ENCODE measurements at places on chromosomes 12 and 14.

DNA sequence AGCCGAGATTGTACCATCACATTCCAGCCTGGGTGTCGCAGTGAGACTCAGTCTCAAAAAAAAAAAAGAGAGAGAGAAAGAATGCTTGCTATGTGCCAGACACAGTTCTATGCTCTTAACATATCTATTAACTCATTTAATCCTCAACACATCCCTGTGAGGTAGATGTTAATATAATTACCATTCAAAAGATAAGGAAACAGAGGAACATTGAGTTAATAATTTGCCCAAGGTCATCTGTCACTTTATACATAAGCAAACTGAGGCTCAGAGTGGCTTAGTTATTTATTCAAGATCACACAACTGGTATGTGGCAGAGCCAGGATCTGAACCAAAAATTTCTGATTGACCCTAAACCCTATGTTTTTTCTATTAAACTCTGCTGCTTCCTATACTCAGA is 116.1 kb upstream of the BCAT1 start:
- DNase-seq = no peak

GRCh38 chr14:101878822-101879528 is 85.4 kb upstream of the DYNC1H1 start:
- no peak for DNase-seq

DNA sequence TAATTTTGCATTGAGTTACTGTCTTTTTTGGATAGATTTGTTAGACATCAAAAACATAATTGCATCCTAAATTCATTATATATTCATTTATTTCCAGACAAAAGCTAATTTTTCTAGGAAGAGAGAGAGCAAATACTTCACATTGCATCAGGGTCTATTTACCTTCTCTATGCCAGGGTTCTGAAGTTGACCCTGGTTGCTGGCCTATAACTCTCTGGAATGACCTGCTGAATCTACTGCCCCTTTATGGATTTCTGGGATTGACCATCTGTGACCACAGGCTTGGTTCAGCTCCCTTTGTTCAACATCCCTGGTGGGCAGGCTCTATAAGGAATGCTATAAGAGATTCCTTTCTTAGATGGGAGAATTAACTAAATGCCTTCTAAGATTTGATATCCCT is 414.8 kb upstream of the STXBP6 start:
- no peak for DNase-seq

GRCh38 chr14:21101802-21102413 is 1.0 kb downstream of the TMEM253 start:
- DNase-seq = no peak

- no peak for DNase-seq
Observed at GRCh38 chr12:106794369-106794768, 19.9 kb downstream of the RIC8B start.

- DNase-seq = no peak
Observed at GRCh38 chr12:46084666-46085631, 94.6 kb upstream of the SCAF11 start.

- DNase-seq = no peak
Observed at GRCh38 chr12:112907415-112908157, 824 bp downstream of the OAS1 start.

DNA sequence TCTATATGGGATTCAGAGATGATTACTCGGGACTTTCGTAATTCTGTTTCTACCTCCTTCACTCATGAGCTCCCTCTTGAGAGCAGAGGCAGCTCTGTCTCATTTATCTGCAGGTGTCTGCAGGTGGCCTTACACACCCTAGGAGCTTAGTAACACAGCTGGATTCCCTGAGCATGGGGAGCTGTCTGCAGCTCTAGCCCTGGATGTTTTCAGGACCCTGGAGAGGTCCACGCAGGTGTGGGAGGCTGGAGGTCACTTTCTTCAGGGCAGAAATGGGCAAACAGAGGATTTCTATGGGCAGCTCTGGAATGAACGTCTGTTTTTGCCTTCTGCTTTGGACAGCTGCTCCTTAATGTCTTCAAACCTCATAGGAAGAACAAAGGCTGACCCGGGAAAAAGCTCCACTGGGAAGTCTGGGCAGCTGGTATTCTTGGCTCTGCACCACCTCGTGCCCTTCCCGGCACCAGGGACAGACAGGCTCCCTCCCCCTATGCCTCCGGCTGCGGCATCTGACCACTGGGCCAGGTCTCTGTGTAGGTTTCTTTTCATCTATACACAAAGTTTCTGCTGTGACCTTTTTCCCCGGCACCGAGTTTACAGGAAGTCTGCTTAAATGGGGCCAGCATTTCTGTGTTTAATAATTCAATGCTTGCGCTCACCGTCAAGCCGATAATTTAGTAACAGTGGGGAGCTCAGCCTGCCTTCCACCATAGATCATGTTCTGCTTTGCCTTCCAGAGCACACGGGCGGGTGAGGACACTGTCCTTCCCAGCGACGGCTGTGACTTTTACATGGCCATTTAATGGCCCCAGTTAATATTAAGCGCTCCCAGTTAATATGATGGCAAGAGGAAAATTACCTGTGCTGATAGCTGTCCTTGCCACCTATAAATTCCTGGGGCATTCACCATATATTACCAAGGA is 320.2 kb upstream of the SFSWAP start:
- no peak for DNase-seq

GRCh38 chr14:49766839-49767238 is 1.1 kb upstream of the KLHDC2 start:
- no peak for DNase-seq

DNA sequence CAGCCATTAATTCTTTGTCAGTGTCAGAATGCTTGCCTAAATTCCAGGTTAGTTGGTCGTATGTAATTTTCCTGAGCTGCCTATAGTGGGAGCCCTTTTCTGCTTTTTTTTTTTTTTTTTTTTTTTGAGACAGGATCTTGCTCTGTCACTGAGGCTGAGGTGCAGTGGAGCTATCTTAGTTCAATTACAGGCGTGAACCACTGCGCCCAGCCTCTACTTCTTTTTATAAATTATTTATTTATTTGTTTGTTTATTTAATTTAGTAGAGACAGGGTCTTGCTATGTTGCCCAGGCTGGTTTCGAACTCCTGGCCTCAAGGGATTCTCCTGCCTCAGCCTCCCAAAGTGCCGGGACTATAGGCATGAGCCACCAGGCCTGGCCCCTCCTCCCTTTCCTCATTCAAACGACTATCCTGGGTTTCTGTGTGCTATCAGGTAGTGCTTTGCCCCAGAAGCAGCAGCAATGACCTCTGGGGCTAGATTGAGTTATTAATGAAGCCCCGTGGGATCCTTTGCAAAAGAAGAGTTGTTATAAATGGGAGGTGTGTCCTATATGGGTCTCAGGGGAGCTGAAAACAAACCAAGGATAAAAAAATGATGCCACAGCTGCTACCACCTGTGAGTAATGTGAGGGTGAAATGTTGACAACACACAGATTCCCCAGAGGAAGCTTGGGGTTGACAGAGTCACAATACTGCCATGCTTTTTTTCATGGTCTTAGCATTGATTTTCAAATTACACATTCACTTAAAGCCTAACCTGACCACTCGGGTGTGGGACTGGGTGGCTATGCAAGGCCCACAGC is 34.6 kb upstream of the NFKBIA start:
- DNase-seq = no peak

GRCh38 chr14:94775091-94775870 is 5.4 kb upstream of the GSC start:
- no peak for DNase-seq

DNA sequence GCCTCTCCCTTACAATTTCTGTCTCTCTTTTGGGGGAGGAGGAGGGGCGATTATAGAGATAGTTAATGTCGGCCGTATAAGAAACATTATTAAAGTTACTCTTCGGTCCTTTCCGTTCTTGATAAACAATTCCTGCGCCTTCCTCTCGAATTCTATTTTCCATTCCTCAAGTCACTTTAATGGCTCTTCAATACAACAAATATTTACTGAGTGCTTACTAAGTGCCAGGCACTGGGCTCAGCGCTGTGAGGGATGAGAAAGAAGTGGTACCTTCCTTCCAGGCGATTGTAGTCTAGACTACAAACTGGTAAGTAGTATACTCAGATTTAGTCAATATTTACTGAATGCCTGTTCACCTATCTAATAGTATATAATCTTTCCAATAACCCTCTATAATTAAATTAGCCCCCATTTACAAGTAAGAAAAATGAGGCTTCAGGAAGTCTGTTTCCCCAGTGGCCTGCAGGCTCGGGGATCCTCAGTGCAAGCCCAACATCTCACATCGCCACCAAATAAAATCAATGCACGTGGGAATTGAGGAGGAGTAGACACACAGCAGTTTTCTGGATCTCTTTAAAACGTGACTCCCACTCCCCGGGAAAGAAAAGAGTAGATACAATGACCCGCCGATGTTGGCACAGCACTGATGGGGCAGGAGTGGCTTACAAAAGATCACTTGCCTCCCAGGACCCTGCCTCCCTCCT is 589 bp upstream of the ZNF219 start:
- DNase-seq = no peak

DNA sequence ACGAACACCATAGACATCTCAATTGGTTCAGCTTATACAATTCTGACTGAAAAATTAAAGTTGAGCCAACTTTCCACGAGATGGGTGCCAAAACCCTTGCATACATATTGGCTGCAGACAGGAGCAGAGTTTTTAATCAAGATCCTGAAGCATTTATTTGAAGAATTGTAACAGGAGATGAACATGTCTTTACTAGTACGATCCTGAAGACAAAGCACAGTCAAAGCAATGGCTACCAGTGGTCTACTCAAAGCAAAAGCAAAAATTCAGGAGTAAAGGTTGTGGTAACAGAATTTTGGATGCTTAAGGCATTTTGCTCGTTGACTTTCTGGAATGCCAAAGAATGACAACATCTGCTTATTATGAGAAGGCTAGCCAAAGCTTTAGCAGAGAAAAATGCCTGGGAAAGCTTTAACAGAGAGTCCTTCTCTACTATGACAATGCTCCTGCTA is 20.7 kb downstream of the ZDHHC17 start:
- no peak for DNase-seq

DNA sequence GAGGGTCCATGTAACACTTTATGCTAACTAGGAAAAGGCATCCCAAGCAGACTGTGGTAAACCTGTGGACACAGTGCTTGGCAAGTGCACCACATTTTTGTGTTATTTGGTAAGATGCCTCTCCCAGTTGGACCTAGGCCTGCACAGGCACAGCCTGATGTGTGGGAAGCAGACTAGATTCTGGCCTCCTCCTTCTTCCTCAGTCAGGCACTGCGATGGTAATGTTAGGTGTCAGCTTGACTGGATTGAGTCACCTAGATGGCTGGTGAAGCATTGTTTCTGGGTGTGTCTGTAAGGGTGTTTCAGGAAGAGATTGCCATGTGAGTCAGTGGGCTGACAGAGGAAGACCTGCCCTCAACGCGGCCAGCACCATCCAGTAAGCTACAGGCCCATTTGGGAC is 25.3 kb upstream of the RHOJ start:
- DNase-seq = no peak

GRCh38 chr12:3098436-3098835 is 21.3 kb downstream of the TSPAN9 start:
- DNase-seq = no peak

GRCh38 chr12:78414071-78414470 is 450.5 kb upstream of the SYT1 start:
- DNase-seq = no peak

- no peak for DNase-seq
Observed at GRCh38 chr12:44296624-44297197, 460.8 kb downstream of the TMEM117 start.

GRCh38 chr12:93302331-93303229 is 75.1 kb upstream of the NUDT4 start:
- DNase-seq = no peak

- DNase-seq = no peak
Observed at GRCh38 chr12:51873251-51873994, 14.5 kb upstream of the ANKRD33 start.

DNA sequence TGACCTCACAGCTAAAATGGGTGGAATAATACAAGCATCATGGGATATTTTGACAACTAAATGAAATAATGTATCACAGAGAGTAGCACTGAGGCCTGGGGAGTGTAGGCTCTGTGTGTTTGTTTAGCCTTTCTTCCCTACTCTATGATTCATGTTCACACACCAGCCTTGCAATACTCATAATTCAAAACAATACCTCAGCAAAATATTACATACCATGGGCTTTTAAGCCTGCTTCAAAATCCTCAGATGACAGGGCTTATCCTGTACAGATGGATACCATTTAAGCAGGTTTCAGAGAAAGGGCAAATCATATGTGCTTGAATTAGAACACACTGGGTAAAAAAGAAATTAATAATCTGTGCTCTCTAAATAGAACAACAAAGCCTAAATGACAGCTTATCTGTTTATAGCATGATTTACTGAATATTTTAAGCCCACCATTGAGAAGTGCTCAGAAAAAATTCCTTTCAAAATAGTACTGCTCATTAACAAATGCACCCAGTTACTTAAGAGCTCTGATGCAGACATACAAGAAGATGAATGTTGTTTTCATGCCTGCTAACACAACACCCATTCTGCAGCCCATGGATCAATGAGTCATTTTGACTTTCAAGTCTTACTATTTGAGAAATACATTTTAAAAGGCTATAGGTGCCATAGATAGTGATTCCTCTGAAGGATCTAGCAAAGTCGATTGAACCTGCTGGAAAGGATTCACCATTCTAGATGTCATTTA is 84.9 kb upstream of the ADAMTS20 start:
- DNase-seq = no peak

DNA sequence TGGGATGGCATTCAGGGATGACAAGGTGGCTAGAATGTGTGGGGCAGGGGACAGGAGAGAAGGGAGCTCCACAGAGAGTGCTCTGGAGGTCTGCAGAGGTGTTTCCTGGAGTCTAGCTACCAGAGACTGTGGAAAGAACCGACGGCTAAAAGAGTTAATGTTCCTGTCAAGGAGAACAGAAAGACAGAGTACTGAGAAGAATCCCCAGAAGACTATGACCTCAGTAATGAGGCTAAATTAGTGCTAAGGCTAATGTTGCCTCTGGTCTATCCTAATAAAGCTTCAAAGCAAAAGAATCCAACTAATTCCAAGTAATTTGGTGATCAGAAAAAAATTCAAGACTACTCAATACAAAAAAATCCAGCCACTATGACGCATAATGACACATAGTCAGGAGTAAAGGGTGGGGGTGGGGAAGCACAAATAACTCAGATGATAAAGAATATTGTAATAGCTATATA is 44.7 kb downstream of the FERMT2 start:
- no peak for DNase-seq

DNA sequence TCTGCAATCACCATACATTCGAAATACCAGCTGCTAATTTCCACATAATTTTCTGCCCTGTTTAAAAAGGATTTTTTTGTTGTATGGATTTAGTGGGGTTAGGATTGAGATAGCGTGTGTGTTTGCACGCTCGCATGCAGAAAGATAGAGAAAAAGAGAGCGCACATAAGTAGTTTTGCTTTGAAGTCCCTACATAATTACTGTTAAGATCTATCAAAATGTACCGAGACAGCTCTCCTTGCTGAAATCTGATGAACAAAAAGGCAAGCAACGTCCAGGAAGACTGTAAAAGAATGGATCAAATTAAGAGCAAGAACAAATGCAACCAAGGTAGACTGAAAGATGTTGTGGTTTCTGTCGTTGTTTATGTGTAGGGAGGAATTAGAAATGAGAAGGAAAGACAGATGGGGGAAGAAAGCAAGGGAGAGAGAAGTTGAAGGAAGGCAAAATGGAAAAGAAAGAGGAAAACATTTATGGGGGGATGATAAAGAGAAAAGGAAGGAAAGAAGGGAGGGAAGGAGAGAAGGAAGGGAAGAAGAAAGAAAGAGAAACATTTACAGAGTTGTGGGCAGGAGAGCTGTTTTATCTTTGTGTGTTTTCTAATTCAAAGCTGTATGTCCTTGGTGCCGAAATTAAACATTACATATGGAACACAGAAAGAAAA is 522.3 kb downstream of the MED13L start:
- no peak for DNase-seq

GRCh38 chr14:96051231-96051630 is 12.1 kb downstream of the C14orf132 start:
- DNase-seq = no peak

GRCh38 chr14:90455100-90455571 is 58.3 kb downstream of the CALM1 start:
- DNase-seq = no peak

All from stimulated activated CD4-positive, alpha-beta T cell treated with anti-CD3 and anti-CD28 coated beads, Interleukin-1b, Interleukin-23, amount 100 ng/mL, for 1 hour (primary cell).